Femur (tissue), 1 donor: ENCODE measurements at places on chromosomes 5 and 9.

DNA sequence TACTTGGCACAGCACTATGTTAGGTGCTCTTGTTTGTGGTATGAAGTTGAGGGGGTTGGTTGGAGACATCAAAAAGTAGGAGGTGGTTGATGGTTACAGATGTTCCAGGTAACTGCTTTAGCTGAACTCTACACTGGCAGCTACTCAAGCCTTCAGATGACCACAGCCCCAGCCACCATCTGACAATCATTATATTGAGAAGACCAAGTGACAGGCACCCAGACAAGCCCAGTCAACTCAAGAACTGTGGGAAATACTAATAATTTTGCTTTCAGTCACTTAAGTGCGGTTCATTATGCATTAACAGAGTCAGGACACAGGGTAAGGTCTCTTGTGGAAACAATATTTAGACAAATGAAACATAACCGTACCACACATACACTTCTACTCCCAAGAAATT lies 38.9 kb upstream of the SLIT3 start:
- DNase-seq: no peak

GRCh38 chr9:135864447-135865049 lies 42.8 kb downstream of the CAMSAP1 start:
- DNase-seq: peak; percentile 60

- DNase-seq: no peak
Observed at GRCh38 chr5:80284720-80285119, 28.9 kb upstream of the SERINC5 start.

- peak; percentile 71 for DNase-seq
Observed at GRCh38 chr9:133584559-133585476, 24.4 kb downstream of the FAM163B start.

- DNase-seq: no peak
Observed at GRCh38 chr5:115894342-115894741, 52.6 kb downstream of the AP3S1 start.

DNA sequence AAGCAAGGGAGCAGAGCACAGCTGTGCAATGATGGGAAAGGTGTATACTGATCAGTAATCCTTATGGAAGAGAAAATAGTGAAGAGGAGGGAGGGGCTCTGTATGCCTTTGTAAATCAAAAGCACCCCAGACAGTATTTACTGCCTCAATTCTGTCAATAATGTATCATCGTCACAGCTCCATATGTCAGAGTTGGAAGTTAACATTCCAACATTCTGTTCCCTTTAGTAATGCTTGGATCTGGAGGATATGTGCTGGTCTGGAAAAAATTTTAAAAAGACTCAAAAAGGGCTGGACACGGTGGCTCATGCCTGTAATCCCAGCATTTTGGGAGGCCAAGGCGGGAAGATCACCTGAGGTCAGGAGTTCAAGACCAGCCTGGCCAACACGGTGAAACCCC lies 310.4 kb downstream of the ACTL7B start:
- no peak for DNase-seq

DNA sequence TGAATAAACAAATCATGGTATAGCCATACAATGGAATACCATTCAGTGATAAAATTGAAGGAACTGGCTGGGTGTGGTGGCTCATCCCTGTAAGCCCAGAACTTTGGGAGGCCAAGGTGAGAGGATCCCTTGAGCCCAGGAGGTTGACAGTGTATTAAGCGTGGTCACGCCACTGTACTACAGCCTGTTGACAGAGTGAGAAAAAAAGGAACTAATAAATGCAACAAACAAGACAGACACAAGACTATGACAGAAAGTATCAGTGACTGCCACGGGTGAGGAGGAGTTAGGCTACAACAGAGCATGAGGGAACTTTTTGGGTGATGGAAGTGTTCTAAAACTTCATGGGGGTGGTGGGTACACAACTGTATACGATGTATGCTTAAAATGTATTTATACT lies 2.2 kb downstream of the FNIP1 start:
- DNase-seq: no peak

GRCh38 chr5:96619946-96620345 lies 42.2 kb upstream of the CAST start:
- DNase-seq: no peak

DNA sequence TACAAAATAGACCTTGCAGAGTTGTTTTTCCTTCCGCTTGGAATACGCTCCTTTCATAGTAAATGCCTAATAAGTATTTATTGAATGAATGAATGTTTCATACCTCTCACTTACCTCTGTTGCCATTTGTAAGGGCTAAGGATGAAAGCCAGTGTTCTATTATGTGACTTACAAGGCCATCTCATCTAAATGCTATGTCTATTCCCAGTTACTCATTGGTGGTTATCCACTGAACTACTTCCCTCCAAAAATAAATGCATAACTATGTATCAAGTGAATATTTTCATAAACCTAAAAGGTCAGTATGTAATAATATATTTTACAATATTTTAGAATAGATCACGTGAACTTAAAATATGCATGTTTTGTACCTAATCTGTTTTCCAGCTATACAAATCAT lies 670.5 kb upstream of the RGMB start:
- DNase-seq: no peak

DNA sequence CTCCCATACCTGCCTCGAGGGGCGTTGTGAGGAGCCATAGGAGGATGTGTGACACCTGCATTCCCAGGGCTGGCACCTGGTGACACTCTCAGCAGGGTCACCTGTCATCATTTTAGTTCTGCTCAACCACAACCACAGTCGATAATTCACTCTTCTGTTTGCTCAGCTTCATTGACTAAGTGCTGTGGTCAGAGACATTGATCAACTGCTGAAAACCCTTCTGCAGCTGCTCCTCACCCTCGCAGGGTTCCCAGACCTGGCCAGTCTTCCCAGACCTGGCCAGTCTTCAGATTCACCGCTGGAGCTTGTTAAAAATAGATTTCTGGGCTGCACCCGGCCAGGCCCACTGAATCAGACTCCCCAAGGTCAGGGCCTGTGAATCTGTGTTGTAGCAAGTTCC lies 92.8 kb downstream of the MVB12B start:
- no peak for DNase-seq

GRCh38 chr5:163880302-163880701 lies 374.9 kb downstream of the MAT2B start:
- DNase-seq: no peak

DNA sequence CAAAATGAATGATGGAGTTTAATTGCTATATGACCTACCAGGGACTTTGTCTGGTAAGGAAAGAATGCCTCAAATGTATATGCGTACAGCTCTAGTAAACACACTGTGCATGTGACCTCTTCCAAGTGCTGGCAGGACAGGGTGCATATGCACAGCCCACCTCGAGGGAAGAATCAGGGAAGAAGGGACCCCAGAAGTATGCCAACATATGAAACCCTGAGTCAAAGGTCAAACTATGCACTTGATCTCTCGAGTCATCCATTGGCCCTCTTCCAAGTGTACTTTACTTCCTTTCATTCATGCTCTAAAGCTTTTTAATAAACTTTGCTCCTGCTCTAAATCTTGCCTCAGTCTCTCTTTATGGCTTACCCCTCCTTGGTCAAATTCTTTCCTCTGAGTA lies 804.6 kb upstream of the COX7C start:
- DNase-seq: no peak
